Vagina (tissue), 2 donors: ENCODE measurements at places on chromosomes 2 and 18. TPM values are rescaled to one million over a fixed set of nuclear protein-coding genes. Genes with fewer than 3 reads are reported as not detected.

- DNase-seq = no peak
Measured at GRCh38 chr2:20970068-20970467, 73.8 kb downstream of the APOB start.

EGR4 gene
- total RNA-seq = not detected

MRPS5 gene
- 55.0 TPM for total RNA-seq

ANO7 gene
- 0.98 TPM for total RNA-seq

HOXD4 gene
- 4.9 TPM for total RNA-seq

- DNase-seq = no peak
Measured at GRCh38 chr2:9256147-9256546, 49.5 kb downstream of the ASAP2 start.

DNA sequence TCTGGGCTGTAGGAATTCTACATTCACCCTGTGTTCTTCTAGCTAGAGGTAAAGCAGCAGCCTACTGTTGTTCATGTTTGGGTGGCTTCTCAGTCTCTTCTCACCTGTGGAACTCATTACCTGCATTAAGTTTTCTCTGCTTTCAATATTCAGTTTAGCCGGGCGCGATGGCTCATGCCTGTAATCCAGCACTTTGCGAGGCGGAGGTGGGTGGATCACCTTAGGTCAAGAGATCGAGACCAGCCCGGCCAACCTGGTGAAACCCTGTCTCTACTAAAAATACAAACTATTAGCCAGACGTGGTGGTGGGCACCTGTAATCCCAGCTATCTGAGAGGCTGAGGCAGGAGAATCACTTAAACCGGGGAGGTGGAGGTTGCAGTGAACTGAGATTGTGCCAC, 139.8 kb upstream of the UBE2E3 start:
- no peak for DNase-seq

- no peak for DNase-seq
Measured at GRCh38 chr2:18402831-18403230, 157.6 kb downstream of the RDH14 start.

DNA sequence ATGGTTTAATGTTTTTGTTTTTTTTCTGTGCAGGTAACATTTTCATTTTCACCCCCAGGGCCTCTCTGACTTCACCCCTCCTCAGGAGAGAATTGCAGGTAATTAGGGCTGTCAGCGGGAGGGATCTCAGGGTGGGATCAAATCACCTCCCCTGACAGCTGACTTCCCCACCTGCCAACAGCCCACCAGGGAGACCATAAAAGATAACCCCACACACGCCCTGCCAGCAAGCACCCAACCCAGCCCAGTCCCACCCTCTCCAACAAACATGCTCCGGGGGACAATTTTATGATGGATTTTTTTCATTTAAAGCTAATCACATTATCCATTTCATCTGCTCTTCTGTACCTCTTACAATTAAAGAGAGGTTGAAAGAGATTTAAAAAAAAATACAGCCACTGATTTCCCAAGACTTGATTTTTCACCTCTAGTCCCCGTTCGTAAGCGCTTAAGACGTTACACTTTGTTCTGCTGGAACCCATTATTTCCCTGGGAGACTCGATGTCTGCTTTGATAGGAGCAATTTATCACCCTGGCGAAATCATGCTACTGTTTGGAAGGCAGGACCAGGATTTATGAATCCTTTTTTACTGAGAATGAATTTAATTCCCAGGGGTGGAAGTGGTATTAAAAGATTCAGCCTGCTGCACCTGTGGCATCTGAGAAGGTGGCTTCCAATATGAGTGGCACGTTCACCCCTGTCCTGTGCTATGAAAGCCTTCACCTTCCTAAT, 232.9 kb upstream of the ID2 start:
- DNase-seq = no peak

OBSL1 gene
- total RNA-seq = 53.0 TPM

- no peak for DNase-seq
Measured at GRCh38 chr18:74828200-74828599, 230.5 kb downstream of the ZNF407 start.

DNA sequence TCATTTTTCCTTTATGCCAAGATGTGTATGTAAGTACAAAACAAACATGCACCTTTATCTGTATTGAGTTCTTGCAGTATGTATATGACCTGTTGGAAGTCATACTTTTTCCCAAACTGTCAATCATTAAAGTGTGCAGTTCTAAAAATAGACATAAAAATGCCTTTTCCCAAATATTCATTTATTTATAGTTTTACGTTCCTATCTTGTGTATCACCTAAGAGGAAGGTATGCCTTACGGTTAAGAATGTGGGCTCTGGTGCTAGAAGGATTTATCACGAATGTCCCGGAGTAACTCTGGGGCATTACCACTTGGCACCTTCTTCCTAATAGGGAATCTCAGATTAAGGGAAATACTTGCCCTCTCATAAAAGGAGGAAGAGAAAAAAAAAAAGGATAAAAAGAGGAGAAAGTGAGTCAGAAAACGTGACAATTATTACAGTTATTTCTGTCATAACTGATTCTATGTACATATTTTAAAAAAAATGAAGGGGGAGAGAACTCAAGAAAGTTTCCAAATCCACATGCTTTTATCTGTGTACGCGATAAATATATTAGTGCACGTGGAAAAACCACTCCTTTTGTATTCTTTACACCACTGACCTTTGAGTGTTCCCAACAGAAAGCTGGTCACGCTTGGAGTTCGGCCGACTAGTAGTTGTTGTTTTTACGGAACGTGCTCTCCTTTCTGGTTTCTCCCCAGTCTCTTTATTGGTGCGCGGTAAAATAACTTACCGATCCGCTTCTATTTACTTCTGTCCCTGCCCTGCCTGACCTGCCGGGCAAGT, 721 bp downstream of the MCEE start:
- no peak for DNase-seq

NTSR2 gene
- total RNA-seq = not detected

SERPINB12 gene
- total RNA-seq = 20.1 TPM

PSD4 gene
- 39.0 TPM for total RNA-seq
